Effector CD4-positive, alpha-beta T cell (primary cell): ENCODE measurements at places on chromosomes 2 and 18.

DNA sequence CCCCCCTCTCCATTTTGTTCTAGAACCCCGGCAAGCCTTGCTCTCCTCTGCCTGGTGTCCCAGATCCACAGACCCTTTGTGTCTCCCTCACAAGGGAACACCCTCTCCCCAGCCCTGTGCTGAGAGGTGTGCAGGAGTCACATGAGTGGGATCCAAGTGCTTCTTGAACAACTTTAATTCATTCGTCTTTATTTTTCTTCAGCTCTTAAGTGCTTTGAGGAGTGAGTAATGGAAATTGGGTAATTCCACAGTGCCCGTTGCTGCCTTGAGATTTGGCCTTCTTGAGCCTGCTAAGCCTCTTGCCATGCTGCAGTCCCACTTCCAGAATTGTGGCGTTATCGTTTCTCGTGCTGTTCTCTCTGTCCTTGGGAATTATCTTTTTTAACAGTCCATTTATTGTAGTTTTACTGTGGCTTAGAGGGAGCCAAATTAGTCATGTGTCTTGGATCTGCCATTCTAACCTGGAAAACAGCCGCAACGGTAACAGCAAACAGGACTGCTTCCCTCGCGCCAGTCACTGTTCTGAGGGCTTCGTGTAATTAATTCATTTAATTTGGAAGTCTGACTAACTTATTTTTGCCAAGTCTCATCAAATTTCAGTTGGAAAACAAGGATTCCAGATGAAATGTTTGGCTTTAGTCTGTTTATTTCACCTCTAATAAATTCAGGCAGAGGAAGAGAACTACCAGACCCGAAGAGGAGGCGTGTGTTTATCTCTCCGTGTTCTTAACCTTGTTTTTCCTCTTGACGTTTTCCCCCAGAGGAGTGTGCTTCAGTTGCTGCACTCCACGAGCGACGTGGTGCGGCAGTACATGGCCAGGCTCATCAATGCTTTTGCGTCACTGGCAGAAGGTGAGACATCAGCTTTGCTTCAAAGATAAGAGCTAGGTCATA lies 72.0 kb downstream of the ARMC9 start:
- DNase-seq = no peak

DNA sequence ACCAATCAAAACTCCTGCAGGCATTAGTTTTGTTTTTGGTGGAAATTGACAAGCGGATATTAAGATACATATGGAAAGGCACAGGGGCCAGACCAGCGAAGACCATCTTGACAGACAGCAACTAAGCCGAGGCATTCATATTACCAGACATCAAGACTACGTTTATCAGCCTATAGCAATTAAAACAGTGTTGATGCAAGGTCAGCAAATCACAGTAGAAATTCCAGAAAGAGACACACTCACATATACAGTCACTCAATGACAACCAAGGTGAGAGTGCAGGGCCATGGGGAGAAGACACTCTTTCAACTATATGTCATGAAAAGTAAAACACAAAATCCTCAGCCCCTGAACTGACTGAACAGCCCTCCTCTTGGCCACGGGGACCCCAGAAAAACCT lies 164.6 kb downstream of the TPO start:
- DNase-seq = no peak

- no peak for DNase-seq
These were observed 50.0 kb downstream of the NAB1 start for GRCh38 chr2:190698895-190699294.

GRCh38 chr2:156343096-156343939 lies 10.8 kb upstream of the NR4A2 start:
- DNase-seq = no peak

- no peak for DNase-seq
These were observed 205.9 kb downstream of the PTGR3 start for GRCh38 chr18:75003039-75003438.

DNA sequence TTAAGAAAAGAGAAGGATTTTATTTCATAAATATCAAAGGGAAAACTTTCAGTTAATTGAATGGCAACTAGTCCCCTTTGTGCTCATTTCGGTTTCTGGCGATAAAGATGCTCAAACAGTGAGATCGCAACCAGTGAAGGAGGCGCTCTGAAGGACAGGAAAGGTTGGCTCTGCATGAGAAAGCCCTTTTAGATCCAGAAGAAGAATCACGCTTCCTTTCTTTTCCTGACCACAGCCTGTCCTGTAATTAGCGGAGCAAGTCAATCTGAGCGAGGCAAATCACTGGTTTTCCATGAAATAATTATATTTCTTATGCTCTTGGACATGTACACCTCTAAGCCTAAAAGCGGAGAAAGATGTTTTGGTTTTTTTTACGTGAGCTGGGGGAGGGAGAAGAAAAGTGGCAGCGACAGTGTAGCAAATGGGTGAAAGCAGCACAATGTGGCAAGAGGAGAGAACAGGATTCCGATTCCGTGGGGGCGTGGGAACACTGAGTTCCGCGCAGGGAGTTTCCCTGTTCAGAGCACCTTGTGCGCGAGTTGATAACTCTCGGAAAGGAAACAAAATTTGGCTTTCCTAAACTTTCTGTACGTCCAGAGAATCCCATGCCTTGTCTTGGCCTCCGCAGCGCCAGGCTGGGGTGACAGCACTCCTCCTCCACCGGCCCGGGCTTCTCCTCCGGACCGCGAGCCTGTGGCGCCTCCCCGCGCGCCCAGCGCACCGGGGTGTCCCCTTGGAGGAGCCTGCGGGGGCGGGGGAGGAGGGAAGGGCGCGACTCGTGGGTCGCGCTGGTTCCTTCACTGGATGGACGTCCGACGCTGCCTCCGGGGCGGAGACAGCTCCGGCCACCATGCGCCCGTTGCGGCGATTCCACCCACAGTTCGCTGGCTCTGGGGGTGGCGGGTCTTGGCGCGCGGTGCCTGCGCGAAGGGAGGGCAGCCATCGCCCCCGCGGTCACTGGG lies 620 bp upstream of the SLC9A2 start:
- no peak for DNase-seq

GRCh38 chr2:161814008-161814660 lies 189.9 kb downstream of the SLC4A10 start:
- no peak for DNase-seq

- no peak for DNase-seq
These were observed 451.8 kb upstream of the NRXN1 start for GRCh38 chr2:51483720-51484119.
